Hypothalamus (tissue), 51 donors: ENCODE measurements at places on chromosomes 1 and 21.
A peak's percentile ranks its signal among the peaks of the same experiment; 100 is the strongest.

GRCh38 chr1:196738730-196739129, 35.9 kb upstream of the CFHR3 start:
- DNase-seq = no peak

GRCh38 chr1:245858722-245859492, 648.2 kb downstream of the SMYD3 start:
- no peak for DNase-seq

GRCh38 chr1:244672946-244673682, 20.2 kb downstream of the DESI2 start:
- no peak for DNase-seq

DNA sequence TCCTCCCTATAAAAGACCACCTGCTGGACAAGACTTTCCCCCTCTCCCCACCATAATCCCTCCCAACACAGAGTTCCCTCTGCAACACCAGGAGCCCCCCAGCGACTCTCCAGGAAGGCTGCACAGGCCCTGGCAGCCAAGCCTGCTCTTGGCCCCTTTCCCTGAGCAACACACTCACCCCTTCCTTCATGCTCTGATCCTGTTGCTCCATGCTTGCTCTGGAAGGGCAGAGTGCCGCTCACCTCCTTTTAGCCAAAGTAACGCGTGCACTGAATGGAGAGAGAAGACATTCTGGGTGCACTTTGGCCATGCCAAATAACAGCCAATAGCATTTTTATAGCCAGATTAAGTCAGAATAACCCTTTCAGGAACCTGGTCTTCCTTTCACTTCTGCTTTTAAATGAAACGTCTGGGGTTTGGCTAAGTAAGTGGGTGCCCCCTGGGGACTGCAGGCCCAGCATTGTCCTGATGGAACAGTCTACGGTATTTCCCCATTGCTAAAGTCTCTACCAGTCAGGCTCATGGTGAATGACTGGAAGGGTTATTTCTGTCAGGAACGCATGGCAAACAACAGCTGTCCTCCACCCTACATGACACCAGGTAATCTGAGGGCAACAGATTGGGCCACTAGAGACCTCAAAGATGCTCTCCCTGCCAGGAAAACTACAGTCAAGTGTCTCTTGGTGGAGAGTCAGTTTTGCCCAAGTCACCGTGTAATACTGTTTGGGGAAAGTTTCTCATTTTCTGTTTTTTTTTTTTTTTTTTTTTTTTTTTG, at the start of gene SLC2A5:
Gene SLC2A5, minus strand, starts transcription at position 310 of the 775 bp plus-strand sequence. Its CDS starts 99 bp downstream, at position 211.
- DNase-seq = no peak

- no peak for DNase-seq
Measured at GRCh38 chr1:183604815-183605214, 14.6 kb upstream of the NCF2 start.

DNA sequence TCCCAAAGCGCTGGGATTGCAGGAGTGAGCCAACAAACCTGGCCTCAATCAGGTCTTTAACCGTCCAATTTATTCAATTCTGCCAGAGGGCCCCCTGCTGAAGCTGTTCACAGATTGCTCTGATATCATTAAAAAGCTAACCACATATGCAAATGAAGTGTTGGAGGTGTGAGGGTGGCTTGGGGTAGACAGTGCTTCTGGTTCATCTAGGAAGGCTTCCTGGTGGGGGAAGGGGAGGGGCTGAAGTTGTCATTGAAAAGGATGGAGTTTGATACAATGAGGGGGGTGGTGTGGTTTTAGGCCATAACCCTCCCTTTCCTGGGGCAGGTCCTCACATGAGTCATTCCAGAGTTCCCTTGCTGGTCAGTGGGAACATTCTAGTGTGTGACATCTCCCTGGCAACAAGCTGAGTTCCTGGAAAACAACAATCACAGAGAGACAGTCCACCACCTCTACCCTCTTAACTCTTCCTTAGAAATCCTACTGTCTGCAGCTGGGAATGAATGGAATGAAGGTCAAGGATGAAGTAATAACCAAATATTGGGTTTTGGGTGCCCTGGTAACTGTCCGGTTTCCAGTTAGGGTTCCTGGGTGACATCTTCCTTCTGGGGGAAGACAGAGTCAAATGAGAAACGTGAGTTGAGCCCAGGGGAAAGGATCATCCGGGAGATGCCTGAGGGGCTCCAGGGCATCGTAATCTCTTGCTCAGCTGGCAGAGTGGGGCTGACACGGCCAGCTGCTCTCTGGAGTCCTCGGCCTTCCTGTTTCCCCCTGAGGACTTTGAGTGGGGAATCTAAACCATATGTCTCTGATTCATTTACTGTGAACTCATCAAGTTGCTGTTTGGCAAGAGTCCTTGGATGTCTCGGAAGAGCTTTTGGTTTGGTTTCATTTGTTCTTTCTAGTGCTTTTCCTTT, 32.2 kb downstream of the BATF3 start:
- DNase-seq = no peak

DNA sequence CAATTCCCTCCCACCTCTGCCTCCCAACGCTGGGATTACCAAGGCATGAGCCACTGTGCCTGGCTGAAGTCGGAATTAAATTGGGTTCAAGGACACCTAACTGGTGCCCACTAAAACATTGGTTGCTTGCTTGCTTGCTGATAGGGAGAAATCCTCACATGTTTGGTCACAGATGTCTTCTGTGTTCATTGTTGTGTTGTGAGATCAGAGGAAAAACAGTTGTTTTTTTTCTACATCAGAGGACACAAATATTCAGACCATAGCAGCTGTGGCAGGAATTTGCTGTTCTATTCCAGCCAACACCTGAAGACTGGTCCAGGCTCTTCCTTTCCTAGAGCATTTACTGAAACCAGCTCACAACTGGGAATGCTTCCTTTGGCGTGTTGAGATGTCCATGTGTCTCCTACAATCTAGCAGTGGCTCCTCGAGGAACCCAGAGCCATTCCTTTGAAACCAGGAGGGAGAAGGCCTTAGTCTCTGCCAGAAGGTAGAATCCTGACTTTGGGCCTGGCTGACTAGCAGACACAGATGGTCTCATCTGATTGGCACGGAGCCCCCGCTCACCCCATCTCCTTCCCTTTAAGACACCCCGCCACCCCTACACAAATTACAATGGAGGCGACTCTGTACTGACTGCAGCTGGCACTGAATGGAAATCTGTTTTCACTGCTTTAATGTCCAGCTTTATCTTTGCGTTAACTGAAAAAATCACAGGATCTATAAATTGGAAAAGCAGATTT, 24.3 kb upstream of the TRIM17 start:
- no peak for DNase-seq

- peak; percentile 78 for DNase-seq
Measured at GRCh38 chr1:29235955-29236711, at the start of gene PTPRU. Gene PTPRU, plus strand, starts transcription at chr1:29236522. Its CDS starts 123 bp downstream, at chr1:29236645.

GRCh38 chr21:44427241-44428120, 27.8 kb upstream of the LRRC3 start:
- no peak for DNase-seq

- DNase-seq = no peak
Measured at GRCh38 chr21:41565550-41565949, 57.6 kb upstream of the TMPRSS2 start.

GRCh38 chr1:184941735-184942134, 32.6 kb downstream of the NIBAN1 start:
- DNase-seq = no peak

GRCh38 chr1:211752317-211752716, 76.9 kb upstream of the NEK2 start:
- DNase-seq = no peak

- no peak for DNase-seq
Measured at GRCh38 chr1:1119272-1119890, 3.5 kb upstream of the C1orf159 start.

DNA sequence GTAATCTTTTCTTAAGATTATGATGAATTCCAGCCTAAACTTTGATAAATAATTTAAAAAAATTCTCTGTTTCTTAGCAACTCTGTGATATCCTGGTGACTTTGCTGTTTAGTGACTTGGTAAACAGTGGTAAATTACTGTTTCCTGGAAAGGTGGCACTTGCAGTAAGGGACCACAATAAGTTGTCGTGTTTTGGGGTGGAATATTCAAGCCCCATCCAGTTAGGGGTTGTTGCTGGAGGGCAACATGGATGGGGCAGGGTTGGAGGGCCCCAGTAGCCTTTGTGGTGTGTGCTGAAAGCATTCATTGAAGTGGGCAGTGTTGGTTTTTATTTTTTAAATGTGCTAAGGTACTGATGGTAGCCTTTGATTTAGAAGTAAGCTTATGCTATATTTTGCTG, 30.3 kb downstream of the PRDM2 start:
- no peak for DNase-seq

DNA sequence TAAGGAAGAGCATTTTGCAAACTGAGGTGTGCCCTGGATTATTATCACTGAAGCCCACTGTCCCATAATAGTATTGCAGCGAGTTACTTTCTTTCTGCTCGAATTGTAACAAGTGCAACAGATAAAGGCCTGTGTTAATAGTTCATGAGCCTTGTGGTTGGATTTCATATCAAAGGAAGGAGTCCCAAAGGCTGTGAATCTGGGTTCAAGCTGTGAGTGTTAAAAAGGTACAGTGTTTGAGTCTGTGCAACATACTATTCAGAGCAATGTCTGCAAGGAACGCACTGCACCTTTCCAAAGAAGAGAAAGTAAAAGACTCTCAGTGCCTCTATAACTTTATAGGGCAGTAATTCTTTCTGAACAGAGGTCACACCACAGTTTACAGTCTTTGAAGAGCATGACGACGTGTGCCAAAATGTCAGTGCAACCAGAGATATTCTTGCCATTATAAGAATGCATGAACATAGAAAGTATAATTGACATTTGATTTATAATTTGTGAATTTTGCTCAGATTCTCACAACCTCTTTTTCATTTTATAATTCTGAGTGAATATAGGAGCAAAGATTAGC, 79.1 kb downstream of the CDC7 start:
- DNase-seq = no peak

- no peak for DNase-seq
Measured at GRCh38 chr1:197776351-197777105, 1.2 kb upstream of the DENND1B start.

- peak; percentile 71 for DNase-seq
Measured at GRCh38 chr1:229271448-229272159, 693 bp downstream of the RAB4A start.

GRCh38 chr1:29836651-29837646, 600.6 kb downstream of the PTPRU start:
- no peak for DNase-seq

- no peak for DNase-seq
Measured at GRCh38 chr21:33895356-33895755, 20.2 kb downstream of the ATP5PO start.

GRCh38 chr1:29365906-29366670, 129.8 kb downstream of the PTPRU start:
- DNase-seq = no peak

DNA sequence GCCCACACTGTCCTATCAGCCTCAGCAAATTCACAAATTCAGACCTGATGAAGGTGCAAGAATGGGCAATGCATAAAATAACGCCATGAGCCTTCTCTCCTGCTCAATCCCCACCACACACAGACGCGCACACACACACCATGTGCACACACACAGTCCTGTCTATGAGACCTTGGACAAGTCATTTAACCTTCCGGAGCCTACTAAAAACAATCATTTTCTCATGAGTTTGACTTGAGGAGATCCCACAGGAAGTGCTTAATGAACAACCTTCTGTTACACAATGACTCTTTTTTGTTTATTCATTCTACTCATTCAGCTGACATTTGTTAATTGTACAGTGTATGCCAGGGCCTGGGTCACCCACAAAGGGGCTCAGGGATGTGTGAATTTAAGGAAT, 125.4 kb downstream of the EDEM3 start:
- DNase-seq = no peak

- DNase-seq = no peak
Measured at GRCh38 chr21:17462276-17462981, 50.4 kb upstream of the CXADR start.

- no peak for DNase-seq
Measured at GRCh38 chr1:225441314-225442122, 13.7 kb upstream of the LBR start.

- no peak for DNase-seq
Measured at GRCh38 chr1:220336391-220337031, 64.3 kb upstream of the RAB3GAP2 start.

- DNase-seq = peak; percentile 35
Measured at GRCh38 chr1:22861764-22862440, 110.8 kb downstream of the LACTBL1 start.

- DNase-seq = no peak
Measured at GRCh38 chr1:43799656-43800635, 92.6 kb downstream of the ST3GAL3 start.

DNA sequence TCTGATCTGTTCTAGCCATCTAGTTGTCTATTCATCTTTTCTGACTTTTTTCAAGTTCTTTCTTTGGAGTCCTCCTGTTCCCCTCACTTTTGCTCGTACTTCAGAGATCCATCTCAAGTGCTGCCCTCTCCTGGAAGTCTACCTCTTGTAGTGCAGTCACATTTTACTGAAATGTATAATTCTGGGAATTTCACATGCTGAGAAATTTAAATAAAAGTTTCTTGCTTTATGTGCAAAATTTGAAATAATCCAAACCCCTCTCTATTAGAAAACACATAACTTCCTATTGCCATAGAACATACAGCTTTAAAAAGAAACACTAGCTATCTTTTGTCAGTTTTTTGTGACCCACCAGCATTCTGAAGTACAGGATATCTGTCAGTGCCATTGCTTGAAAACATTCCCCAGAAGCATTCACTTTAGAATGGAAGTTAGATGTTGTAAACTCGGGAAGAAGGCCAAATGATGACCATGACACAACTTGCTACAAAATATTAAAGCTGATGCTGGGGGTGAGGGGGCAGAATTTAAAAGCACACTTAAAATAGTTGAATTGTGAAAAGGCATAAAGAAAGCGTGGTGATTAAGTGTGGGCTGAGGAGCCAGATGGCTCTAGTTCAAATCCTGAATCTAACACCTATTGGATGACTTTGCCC, 22.0 kb downstream of the RLF start:
- DNase-seq = no peak

DNA sequence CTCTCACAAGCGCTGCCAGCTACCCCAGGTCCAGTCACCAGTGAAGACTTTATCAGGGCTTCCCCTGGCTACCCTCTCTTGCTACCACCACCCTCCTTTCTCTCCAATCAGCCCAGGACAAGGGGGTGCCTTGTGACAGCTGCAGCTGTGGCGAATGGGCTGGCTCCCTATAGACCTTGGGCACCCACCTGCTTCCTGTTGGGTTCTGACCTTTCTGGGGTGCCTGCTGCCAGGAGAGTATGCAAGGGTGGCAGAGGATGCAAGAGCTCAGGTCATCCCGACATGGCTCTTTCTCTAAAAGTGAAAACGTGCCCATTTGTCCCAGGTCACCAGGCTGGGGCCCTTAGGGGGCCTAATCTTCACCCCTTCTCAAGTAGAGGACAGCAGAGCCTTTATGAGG, 6.6 kb downstream of the KLHDC8A start:
- DNase-seq = no peak

- peak; percentile 58 for DNase-seq
Measured at GRCh38 chr1:869499-870244, 54.1 kb upstream of the SAMD11 start.
